ENCODE measurements at places on chromosomes 11 and 22. TPM values are rescaled to one million over a fixed set of nuclear protein-coding genes. Genes with fewer than 3 reads are reported as not detected.
A peak's percentile ranks its signal among the peaks of the same experiment; 100 is the strongest.

DNA sequence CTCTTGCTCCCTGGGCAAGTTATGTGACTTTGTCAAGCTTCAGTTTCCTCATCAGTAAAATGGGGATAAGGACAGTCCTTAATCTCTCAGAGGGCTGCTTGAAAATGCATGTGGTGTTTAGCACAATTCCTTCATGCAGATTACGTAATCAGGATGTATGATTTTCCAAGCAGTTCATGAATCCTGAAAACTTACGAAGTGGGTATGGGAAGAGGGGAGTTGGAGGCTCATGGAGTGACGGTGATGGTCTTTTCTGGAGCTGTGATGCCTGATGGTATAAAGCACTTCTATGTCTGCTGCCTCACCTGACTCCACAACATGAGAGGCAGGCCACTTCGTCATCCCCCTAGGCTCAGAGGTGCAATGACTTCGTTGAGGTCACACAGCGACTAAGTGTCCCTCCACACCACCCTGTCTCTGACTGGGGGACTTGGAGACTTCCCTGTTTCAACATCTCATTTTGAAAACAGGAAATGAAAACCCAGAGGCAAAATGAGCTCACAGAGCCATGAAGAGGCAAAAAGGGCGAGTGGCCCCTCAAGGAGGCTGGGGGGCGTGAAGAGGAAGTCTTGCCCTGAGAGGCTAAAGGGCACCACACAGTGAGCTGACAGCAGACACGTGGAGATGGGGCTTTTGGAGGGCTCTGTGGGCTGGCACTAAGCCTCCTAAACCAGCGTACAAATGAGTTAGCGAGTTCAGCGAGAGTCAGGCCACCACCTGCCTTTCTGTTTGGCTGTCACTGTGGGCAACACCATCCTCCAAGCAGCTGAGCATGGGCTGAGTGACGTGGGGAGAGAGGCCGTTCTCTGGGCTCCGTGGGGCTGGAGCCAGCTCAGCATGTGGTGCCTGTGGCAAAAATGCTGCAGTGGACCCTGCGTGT is 10.1 kb downstream of the MCM5 start:
- H3K4me1 ChIP-seq: no peaks in the 10 kb centered on the region
- H3K36me3 ChIP-seq: peaks cover 80% of the 10 kb centered on the region
- peak; percentile 19 for DNase-seq

Gene BIRC3
- total RNA-seq: 2.8 TPM

DNA sequence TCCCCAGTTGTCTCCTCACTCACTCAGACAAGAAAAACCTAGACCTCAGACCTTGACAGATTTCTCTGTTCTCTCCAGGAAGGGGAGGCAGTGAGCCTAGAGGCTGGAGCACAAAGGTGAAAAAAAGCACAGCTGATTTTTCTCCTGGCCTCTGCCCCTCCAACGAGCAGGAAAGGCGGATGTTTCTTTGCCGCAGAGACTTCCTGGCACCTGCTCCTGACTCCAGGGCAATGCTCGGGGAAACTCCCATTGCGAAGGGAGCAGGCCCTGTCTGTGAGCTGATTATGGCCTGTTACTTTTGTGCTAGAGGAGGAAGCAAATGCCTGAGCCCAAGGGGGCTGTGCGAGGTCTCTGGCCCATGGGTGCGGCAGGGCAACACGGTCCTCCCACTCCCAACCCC is 25.4 kb downstream of the MS4A10 start:
- no peak overlapping the region for H3K4me3 ChIP-seq
- H3K27ac ChIP-seq: no peak overlapping the region
- no peaks in the 10 kb centered on the region for H3K36me3 ChIP-seq
- no peaks in the 10 kb centered on the region for H3K4me1 ChIP-seq
- no peaks in the 10 kb centered on the region for H3K27me3 ChIP-seq

Gene TEAD1
- total RNA-seq: 112 TPM

GRCh38 chr11:20120134-20120925 is 39.9 kb downstream of the DBX1 start:
- H3K36me3 ChIP-seq: peaks cover 51% of the 10 kb centered on the region
- H3K27ac ChIP-seq: peak overlapping the region; percentile 36
- H3K4me1 ChIP-seq: no peaks in the 10 kb centered on the region
- DNase-seq: no peak

DNA sequence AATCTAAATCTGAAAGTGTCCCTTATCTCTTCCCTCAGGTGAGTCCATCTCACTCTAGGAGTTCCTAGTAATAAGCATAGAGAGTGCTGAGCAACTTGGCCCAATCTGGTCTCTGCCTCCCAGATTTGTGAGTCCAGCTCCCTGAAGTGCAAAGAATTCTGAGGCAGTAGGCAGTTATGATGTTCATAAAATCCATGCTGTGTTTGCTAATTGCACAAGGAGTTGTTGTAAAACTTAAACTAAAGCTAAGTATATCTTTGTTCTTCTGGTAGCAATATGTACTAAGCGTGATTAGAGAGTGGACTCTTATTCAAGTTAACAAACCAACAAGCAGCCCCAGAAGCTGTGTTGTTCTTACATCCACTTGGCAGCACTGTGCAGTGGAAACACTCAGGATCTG is 7.6 kb upstream of the PTH start:
- no peaks in the 10 kb centered on the region for H3K4me1 ChIP-seq
- no peak overlapping the region for H3K27ac ChIP-seq
- DNase-seq: no peak
- no peaks in the 10 kb centered on the region for H3K36me3 ChIP-seq
- H3K4me3 ChIP-seq: no peak overlapping the region

- H3K36me3 ChIP-seq: no peaks in the 10 kb centered on the region
- no peak overlapping the region for H3K27ac ChIP-seq
- DNase-seq: no peak
- no peaks in the 10 kb centered on the region for H3K4me1 ChIP-seq
- no peaks in the 10 kb centered on the region for H3K27me3 ChIP-seq
Observed at GRCh38 chr11:126697936-126698335, 302.6 kb downstream of the KIRREL3 start.

Gene APOA4
- total RNA-seq: 14.3 TPM

- no peak for DNase-seq
- no peaks in the 10 kb centered on the region for H3K4me1 ChIP-seq
Observed at GRCh38 chr11:60717956-60718355, 6.6 kb upstream of the MS4A18 start.

Gene TMEM191C
- not detected for total RNA-seq

DNA sequence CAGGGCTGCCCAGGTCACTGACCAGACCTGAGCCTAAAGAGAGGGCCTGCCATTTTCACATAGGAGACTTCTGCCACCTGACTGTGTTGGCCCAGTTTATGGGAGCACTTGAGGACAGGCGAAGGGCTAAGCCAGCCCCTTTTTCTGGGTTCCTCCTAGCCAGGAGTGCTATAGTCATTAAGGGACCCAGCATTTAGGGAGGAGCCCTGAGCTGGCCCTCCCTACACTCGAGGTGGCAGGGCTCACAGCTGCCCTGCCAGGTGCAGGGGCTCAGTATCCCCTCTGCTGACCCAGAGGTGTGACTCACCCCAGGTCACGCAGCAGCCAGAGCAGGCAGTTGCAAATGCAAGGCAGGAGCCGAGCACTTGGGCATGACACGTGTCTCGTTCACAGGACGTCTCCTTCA is 86.3 kb upstream of the CRYBB3 start:
- no peaks in the 10 kb centered on the region for H3K27me3 ChIP-seq
- no peak for DNase-seq
- peaks cover 13% of the 10 kb centered on the region for H3K4me1 ChIP-seq

GRCh38 chr22:38286915-38287669 is 14.3 kb upstream of the TMEM184B start:
- no peak overlapping the region for H3K27ac ChIP-seq
- DNase-seq: no peak
- no peak overlapping the region for H3K4me3 ChIP-seq
- H3K27me3 ChIP-seq: no peaks in the 10 kb centered on the region
- H3K4me1 ChIP-seq: peaks cover 3% of the 10 kb centered on the region
